GM20000 (cell line): ENCODE measurements at places on chromosomes 7 and 10.

DNA sequence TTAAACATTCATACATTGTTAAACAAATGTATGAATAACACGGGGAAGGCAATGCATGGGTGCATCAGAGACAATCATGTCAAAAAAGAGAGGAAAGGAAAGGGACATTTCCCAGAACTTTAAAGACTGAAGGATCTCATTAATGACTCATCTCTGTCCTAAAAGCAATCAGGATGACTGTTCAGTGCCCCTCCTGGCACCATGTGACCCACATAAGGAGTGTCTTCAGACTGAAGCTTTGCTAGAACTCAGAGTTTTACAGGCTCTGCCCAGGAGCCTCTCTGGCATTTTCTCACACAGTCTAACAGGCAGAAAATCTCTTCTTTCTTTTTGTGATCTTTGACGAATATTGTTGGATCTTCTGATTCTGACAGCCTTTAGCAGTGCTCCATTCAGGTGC, 315.3 kb downstream of the OTUD1 start:
- DNase-seq: no peak

DNA sequence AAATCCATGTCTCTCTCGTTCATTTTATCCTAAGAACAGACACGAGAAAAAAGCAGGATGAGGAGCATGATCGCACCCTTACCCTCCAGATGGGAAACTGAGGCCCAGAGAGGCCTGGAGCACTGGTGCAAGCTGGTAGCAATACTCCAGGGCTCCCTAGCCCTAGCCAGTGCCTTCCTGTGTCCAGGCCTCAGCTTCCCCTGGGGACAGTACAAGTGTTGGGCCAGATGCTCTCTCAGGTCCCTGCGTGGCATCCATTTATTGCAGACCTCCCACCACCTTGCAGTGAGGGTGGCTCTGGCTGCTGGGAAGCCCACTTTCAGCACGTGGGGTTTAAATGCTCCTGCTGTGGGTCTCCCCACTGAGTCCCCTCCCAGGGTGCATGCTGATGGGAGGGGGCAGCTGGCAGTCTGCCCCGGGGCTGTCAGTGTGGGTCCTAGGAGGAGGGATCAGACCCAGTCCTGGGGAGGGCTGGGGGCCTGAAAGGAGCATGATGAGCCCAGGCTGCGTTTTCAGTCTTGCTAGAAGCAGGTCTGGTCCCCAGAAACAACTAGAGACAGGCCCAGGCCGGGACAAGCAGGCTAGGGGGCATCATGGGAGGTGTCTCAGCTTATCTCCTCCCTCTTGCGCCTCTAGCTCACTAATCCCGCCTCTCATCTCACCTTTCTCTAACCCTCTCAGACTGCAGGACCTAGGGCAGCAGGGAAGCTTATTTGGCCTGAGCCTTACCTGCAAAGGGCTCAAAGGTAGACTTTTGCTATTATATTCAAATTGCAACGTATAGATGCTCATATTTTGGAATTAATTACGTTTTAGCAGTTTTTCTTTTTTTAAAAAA, 662 bp upstream of the PPIF start:
- DNase-seq: peak; percentile 13

- DNase-seq: peak; percentile 82
These were observed 595 bp upstream of the SUN1 start for GRCh38 chr7:831596-832166.

GRCh38 chr10:129388435-129388834, 78.6 kb upstream of the MGMT start:
- DNase-seq: no peak

- DNase-seq: no peak
These were observed 29.3 kb upstream of the MTPAP start for GRCh38 chr10:30378201-30378995.
